Memory B cell (primary cell): ENCODE measurements at places on chromosomes 6 and 20.

DNA sequence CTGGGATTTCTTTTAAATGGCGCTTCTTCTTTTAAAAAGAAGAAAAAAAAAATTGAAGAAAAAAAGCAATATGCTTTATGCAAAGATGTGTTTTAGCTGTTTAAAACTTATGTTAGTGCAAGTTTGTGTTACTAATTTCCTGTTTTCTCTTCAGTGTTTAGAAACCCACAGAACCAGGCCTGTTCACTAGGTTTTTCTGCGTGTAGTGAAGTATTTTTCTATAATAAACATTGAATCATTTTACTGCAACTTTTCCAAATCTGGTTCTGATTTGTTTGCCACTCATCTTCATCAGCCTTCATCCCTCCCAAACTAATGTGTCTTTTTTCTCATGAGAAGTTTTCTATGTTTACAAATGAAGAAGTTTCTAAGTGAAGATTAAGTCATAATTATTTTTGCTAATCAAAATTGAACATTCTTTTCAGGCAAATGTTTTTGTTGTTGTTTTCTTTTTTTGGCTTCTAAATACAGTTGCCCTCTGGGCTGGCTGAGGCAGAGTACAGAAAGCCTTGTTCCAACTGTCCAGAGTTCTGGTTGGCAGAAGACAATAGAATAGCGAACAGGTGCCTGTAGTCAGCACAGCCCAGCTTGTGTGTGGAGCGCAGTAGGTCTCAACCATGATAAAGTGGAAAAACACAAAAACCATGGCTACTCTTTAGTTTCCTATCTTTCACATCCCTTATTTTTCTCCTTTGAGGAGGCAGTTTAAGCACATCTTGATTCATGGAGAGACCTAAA is 14.5 kb downstream of the ZNF76 start:
- peaks cover 11% of the 10 kb centered on the region for H3K4me1 ChIP-seq
- no peak for DNase-seq
- no peak overlapping the region for H3K27ac ChIP-seq

DNA sequence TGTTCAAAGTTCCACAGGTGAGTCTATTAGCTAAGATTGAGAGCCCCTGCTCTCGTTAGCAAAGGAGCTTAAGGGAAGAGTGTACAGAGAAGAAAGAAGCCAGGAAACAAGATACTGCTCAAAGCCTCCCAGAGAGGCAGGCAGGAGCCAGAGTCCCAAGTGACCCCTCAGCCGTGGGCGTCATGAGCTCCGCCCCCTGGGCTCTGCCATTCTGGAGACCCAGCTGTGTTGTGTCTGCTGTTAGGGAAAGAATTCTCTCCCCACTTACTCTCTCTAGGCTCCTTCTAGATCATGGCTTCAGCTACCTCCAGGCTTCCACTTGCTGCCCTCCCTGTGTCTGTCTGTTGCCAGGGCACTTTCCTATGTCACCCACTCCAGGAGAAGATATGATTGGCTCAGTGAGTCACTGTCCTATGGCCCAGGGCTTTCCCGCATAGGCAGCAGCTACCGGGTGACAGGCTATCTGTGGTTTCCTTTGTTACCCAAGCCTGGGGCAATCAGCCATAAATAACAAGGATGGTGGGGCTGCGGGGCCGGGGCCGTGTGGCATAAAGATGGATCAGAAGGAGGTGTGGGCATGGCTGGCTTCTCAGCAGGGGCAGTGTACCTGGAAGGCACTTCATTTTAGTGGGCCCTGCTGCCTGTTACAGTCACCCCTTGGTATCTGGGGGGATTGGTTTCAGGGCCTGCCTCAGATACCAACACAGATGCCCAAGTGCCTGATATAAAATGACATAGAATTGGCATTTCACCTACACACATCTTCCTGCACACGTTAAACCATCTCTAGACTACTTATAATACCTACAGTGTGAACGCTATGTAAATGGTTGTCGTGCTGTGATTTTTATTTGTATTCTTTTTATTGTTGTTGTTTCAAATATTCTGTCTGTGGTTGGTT is 118.9 kb downstream of the ARMC2 start:
- H3K27me3 ChIP-seq = no peaks in the 10 kb centered on the region
- peaks cover 4% of the 10 kb centered on the region for H3K4me1 ChIP-seq
- no peak for DNase-seq
- no peaks in the 10 kb centered on the region for H3K36me3 ChIP-seq
- no peak overlapping the region for H3K4me3 ChIP-seq
- H3K27ac ChIP-seq = no peak overlapping the region

- peaks cover 1% of the 10 kb centered on the region for H3K27me3 ChIP-seq
- H3K36me3 ChIP-seq = no peaks in the 10 kb centered on the region
- no peak overlapping the region for H3K4me3 ChIP-seq
- no peak overlapping the region for H3K27ac ChIP-seq
- DNase-seq = no peak
Observed at GRCh38 chr20:56755201-56755600, 126.1 kb downstream of the TFAP2C start.

DNA sequence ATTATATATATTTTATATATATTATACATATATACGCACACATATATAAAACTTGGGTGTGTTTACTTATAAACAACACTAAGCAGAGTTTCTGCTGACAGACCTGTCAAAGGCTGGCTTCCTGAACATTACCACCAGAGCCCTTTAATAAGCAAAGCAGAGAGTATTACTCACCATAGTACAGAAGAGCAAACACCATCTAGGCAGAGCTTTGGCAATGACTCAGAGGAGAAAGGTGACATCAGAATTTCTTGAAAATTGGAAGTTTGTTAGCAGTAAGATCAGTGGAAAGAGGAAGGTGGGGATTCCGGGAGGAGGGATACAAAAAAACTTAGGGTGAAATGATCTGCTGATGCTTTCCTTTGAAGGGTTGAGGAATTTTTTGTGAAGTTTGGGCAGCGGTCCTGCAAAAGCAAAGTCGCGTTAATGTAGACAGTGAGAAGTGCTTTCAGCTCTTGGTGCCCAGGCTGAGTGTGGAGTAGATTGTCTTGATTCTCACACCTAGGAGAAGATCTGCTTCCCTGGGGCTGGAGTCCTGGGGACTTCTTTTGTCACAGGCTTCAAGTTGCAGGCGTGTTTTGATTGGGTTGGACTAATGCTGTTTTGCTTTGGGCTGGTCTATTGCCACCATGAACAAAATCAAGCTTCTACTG is 109.6 kb upstream of the BACH2 start:
- H3K27ac ChIP-seq = no peak overlapping the region
- DNase-seq = no peak
- no peak overlapping the region for H3K4me3 ChIP-seq
- H3K4me1 ChIP-seq = peaks cover 18% of the 10 kb centered on the region

- H3K36me3 ChIP-seq = no peaks in the 10 kb centered on the region
- no peak overlapping the region for H3K27ac ChIP-seq
- DNase-seq = no peak
- H3K4me1 ChIP-seq = no peaks in the 10 kb centered on the region
- peaks cover 4% of the 10 kb centered on the region for H3K27me3 ChIP-seq
Observed at GRCh38 chr6:45438849-45439406, 61.2 kb upstream of the SUPT3H start.

- no peak for DNase-seq
- no peak overlapping the region for H3K27ac ChIP-seq
- H3K27me3 ChIP-seq = no peaks in the 10 kb centered on the region
- H3K36me3 ChIP-seq = no peaks in the 10 kb centered on the region
- peaks cover 21% of the 10 kb centered on the region for H3K4me1 ChIP-seq
- no peak overlapping the region for H3K4me3 ChIP-seq
Observed at GRCh38 chr6:53587291-53587690, 42.4 kb upstream of the GCLC start.

- no peaks in the 10 kb centered on the region for H3K4me1 ChIP-seq
- H3K27ac ChIP-seq = no peak overlapping the region
Observed at GRCh38 chr20:58700121-58700821, 7.7 kb downstream of the NPEPL1 start.

DNA sequence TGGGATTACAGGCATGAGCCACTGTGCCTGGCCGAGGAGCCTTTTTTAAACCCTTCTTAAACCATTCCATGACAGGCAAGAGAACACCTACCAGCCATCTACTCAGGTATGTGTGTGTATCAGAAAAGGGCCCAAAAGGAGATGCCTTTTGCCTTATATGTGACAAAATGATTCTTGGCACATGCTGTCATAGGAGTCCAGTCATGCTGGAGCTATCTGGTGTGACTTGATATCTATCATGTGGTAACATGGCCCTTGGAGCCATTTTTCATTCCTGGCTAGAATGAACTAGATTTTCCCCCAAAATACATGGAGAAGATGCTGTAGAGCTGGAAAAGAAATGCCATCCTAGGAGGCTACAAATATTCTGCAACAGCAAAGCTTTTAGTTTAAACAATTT is 129.1 kb downstream of the DST start:
- DNase-seq = no peak
- H3K27me3 ChIP-seq = peaks cover 1% of the 10 kb centered on the region
- no peak overlapping the region for H3K4me3 ChIP-seq
- no peaks in the 10 kb centered on the region for H3K4me1 ChIP-seq

GRCh38 chr20:63134201-63134612 is 81.7 kb downstream of the YTHDF1 start:
- H3K27me3 ChIP-seq = peaks cover 5% of the 10 kb centered on the region
- DNase-seq = no peak
- H3K4me1 ChIP-seq = no peaks in the 10 kb centered on the region
- H3K27ac ChIP-seq = no peak overlapping the region

- H3K4me3 ChIP-seq = no peak overlapping the region
- no peaks in the 10 kb centered on the region for H3K4me1 ChIP-seq
- peaks cover 9% of the 10 kb centered on the region for H3K27me3 ChIP-seq
- no peak for DNase-seq
Observed at GRCh38 chr20:8183526-8183925, 51.5 kb downstream of the PLCB1 start.

DNA sequence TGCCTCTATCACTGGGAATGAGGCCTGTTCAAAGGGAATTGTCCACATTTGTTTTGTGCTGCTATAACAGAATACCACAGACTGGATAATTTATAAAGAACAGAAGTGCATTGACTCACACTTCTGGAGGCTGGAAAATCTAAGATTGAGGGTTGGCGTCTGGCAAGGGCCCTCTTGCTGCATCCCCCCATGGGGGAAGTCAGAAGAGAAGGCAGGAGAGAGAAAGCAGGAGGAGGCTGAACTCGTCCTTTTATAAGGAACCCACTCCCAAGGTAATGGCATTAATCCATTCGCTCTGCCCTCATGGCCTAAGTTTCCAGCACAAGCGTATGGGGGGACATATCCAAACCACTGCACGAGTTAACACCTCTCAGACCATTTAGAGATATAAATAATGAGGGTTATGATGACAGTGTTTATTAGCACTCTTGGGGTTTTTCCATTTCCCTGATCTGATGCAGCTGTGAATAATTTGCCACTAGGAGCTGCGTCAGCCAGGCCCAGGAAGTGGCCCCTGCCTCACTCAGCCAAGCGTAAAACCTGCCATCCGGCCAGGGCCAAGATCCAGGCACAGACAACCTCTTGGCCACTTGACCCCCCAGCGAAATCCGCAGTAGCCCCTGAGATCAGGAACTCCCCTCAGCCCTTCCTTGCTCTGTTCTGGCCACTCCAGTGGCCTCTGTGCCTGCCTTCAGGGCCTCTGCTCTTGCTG is 14.2 kb upstream of the SLCO4A1 start:
- H3K4me3 ChIP-seq = no peak overlapping the region
- no peaks in the 10 kb centered on the region for H3K36me3 ChIP-seq
- peaks cover 5% of the 10 kb centered on the region for H3K27me3 ChIP-seq
- H3K4me1 ChIP-seq = peaks cover 25% of the 10 kb centered on the region

DNA sequence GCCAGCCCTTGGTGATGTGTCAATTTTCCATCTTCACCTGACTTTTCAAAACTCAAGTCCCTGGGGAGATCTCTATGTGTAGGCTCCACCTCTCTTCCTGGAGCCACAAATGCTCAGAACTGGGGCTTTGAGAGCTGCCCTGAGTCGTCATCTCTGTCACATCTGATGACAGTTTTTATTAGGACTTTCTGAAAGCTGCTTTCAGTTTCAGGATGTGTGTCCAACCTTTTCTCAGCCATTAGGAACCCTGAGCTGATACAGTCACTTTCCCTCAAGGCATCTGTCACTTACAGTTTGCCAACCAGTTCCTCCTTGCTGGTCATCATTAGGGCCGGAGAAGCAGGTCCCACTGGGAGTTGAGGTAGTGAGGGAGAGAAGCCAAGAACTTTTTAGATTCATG is 365.9 kb upstream of the CHD6 start:
- no peak for DNase-seq
- H3K27me3 ChIP-seq = no peaks in the 10 kb centered on the region
- H3K4me3 ChIP-seq = no peak overlapping the region
- no peaks in the 10 kb centered on the region for H3K36me3 ChIP-seq

GRCh38 chr6:25959890-25960536 is 2.6 kb upstream of the TRIM38 start:
- H3K4me3 ChIP-seq = peak overlapping the region; percentile 57
- H3K27ac ChIP-seq = peak overlapping the region; percentile 55
- H3K36me3 ChIP-seq = peaks cover 13% of the 10 kb centered on the region
- DNase-seq = no peak

- peaks cover 5% of the 10 kb centered on the region for H3K4me1 ChIP-seq
- H3K36me3 ChIP-seq = no peaks in the 10 kb centered on the region
- H3K27ac ChIP-seq = no peak overlapping the region
- no peak overlapping the region for H3K4me3 ChIP-seq
- peaks cover 7% of the 10 kb centered on the region for H3K27me3 ChIP-seq
- no peak for DNase-seq
Observed at GRCh38 chr20:24487240-24487639, 17.8 kb downstream of the SYNDIG1 start.

- no peak overlapping the region for H3K27ac ChIP-seq
- peaks cover 5% of the 10 kb centered on the region for H3K4me1 ChIP-seq
- H3K27me3 ChIP-seq = peaks cover 8% of the 10 kb centered on the region
- no peak overlapping the region for H3K4me3 ChIP-seq
- no peak for DNase-seq
- no peaks in the 10 kb centered on the region for H3K36me3 ChIP-seq
Observed at GRCh38 chr6:7644417-7644816, 54.4 kb downstream of the SNRNP48 start.

DNA sequence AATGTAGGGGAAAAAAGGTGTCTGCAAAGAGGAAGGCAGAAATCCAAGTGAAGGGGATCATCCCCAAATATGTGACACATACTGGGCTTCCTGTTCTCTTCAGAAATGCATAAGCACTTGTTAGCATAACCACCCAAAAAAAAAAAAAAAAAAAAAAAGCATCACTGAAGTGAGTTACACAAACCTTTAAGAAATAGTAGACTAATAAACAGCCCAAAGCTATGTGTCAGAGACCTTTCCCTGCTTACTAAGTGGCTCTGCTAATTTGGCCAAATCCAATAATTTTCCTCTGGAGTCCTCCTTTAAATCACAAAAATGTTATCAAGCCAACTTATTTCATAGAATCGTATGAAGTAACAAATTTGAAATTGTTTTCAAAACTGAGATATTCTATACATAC is 7.5 kb upstream of the DST start:
- no peak overlapping the region for H3K4me3 ChIP-seq
- DNase-seq = no peak
- H3K4me1 ChIP-seq = no peaks in the 10 kb centered on the region
- H3K27me3 ChIP-seq = peaks cover 4% of the 10 kb centered on the region

- H3K27me3 ChIP-seq = peaks cover 6% of the 10 kb centered on the region
- peaks cover 6% of the 10 kb centered on the region for H3K36me3 ChIP-seq
- H3K4me1 ChIP-seq = no peaks in the 10 kb centered on the region
- H3K4me3 ChIP-seq = no peak overlapping the region
- no peak for DNase-seq
Observed at GRCh38 chr6:4983322-4983721, 20.5 kb downstream of the RPP40 start.
